ENCODE measurements at places on chromosomes 1 and 21.
A peak's percentile ranks its signal among the peaks of the same experiment; 100 is the strongest.

DNA sequence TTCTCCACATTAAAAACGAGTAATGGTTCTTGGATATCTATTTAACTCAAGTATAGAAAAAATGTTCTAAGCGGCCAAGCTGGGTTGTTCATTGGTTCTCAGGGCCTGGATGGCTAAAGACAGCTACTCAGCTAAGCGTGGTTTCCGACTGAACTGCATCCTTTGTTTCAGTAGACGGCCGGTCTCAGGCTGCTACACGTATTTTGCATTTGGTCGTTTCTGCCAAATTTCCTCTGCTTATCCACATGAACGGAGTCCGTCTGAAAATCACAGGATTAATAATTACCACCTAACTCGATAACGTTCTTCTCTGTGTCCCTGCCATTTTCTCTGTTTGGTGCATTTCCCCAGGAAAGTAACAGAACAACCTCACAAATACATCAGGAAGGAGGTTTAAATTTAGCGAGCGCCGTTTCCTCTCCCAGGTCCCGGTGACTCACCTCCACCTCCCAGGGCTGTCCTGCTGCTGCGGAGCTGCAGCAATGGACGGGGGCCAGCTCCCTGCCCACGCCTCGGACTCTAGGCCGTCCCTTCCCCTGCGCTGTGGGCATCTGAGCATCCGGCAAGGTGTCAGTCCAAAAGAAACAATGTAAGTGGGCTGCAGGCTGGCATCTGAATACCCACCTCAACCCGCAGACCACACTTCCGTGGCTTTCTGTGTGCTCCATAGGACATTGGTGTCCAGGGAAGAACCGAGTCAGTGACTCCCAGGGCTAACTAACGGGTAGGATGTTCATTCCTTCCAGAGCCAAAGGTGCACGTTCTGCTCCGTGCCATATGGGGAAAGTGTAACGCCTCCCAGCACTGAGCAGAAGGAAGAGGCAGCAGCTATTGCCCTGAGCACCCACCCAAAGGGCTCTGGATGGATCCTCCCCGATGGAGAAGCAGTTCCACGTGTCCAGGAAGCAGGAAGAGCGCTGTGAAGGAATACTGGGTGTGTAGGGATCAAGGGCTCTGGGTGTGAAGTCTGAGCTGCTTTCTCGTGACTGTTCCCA lies 4.1 kb upstream of the GABRD start:
- peak; percentile 10 for DNase-seq

GRCh38 chr1:89548122-89548857 lies 23.7 kb downstream of the LRRC8B start:
- no peak for DNase-seq

- no peak for DNase-seq
Observed at GRCh38 chr1:14845851-14846250, 247.4 kb downstream of the KAZN start.

GRCh38 chr1:59105548-59106507 lies 191.1 kb upstream of the FGGY start:
- no peak for DNase-seq

DNA sequence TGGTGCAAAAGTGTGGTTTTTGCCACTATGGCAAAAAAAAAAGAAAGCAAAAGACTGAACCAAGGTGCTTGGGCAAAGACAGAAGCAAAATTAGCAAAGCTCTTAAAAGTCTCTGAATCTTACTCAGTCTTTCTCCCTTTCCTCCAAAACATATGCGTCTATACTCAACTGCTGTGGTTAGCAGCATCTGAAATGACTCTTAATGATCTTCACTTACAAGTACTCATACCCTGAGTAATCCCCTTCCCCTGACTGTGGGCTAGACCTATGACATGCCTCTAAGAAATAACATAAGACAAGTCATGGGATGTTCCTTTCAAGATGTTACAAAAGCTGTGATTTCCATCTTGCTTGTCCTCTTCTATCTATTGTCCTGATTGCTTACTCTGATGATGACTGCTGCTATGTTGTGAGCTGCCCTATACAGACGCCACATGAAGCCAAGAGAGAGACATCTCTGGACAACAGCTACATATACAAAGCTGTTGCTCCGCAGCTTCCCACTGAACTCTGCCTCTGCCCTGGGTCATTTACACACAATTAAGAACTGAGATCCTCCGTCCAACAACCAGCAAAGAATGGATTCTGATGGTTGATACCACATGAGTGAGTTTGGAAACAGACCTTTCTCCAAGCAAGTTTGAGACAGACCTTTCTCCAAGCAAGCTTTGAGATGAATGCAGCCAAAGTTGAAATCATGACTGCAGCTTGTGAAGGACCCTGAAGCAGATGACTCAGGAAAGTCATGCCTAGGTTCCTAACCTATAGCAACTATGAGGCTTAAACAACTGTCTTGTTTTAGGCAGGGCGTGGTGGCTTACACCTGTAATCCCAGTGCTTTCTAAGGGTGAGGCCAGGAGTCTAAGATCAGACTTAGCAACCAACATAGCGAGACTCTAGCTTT lies 55.2 kb downstream of the PUM1 start:
- DNase-seq = peak; percentile 35

- no peak for DNase-seq
Observed at GRCh38 chr1:17596186-17596585, 56.7 kb downstream of the ARHGEF10L start.

- no peak for DNase-seq
Observed at GRCh38 chr1:77632216-77632615, 50.2 kb downstream of the ZZZ3 start.

DNA sequence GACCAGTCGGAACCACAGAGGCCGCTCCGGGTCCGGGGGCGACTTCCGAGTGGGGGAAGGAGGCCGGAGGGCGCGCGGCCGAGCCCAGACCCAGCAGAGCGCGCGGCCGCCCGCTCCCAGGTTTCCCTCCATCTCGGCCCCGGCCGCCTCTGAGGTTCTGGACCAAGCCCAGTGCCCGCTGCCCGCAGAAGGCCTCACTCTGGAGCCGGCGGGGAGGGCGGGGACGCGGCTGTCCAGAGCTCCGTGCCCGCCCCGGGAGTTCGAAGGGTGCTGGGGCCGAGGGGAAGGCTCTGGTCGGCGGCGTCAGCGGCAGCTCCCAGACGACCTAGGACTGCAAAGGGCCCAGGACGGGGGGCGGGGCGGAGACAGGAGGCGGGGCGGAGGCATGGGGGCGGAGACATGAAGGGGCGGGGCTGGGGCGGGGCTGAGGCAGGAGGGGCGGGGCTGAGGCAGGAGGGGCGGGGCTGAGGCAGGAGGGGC lies 48.0 kb upstream of the SLC19A1 start:
- DNase-seq = no peak

DNA sequence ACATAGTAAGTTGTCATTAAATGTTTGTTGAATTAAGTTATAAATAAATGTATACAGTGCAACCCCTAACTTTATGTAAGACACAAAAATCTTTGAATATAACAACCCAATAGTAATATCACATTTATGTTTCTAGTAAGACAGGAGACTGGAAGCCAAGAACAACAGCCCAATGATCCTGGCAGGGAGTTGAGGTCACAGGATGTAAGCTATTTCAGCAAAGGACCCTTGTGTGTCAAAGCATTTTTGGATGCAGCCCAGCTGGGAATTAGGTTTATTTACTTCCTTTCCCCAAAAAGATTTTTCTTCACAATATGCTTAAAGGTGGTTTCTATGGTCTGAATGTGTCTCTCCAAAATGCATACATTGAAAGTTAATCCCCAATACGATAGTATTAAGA lies 34.0 kb upstream of the ABCA4 start:
- DNase-seq = no peak

DNA sequence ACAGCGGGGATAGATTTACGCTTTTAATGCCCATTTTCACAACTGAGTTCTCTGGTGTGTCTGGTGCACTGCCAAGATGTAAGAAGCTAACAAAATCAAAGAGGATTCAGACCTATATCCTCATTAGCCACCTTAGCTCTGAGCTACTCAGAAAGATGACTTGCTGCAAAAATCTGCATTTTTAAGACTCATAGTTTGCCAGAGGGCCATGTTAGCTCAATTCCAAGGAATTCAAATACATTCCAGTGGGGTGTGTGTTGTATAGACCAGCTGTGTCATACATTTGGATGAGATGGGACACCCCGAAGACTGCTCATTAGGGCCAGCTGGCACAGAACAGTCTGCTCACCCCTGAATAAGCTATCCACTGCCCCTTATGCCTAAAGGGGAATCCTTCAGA lies 8.9 kb downstream of the DENND2D start:
- DNase-seq = no peak

DNA sequence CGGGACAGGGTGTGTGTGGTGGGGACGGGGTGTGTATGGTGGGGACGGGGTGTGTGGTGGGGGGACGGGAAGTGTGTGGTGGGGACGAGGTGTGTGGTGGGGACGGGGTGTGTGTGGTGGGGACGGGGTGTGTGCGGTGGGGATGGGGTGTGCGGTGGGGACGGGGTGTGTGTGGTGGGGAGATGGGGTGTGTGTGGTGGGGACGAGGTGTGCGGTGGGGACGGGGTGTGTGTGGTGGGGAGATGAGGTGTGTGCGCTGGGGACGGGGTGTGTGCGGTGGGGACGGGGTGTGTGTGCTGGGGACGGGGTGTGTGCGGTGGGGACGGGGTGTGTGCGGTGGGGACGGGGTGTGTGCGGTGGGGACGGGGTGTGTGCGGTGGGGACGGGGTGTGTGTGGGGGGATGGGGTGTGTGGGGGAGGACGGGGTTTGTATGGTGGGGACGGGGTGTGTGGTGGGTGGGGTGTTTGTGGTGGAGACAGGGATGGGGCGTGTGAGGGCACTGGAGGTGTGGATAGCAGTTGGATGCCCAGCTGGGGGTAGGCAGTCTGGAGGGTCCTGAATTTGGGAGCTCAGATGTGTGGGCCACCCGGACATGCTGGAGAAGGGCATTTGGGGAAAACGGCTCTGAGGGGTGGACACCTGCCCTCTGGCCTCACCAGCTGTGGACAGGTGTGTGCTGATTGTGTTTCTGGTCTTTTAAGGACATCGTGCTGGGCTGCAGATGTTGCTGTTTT lies 16.9 kb downstream of the IBA57 start:
- DNase-seq = no peak

GRCh38 chr1:85208488-85208887 lies 7.7 kb upstream of the SYDE2 start:
- DNase-seq = no peak

DNA sequence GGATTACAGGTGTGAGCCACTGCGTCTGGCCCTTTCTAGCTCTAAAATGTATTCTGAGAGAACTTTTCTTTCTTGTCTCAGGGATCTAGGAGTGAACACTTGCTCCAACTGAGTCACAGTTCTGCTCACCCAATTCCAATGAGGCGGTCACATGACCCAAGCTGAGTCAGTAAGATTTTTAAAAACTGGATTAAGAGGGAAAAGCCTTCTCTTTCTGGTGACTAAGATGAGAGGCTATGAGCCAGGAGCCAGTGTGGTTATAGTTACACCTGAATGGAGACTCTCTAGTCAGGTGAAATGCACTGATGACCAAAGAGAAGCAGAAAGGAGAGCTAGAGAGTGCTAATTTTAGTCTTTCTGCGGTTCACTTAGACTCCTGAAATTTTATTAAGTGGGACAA lies 9.5 kb upstream of the DEPDC1 start:
- peak; percentile 16 for DNase-seq

GRCh38 chr1:65471861-65472332 lies 51.4 kb downstream of the LEPR start:
- no peak for DNase-seq

- no peak for DNase-seq
Observed at GRCh38 chr1:151054971-151055547, 4.4 kb downstream of the CDC42SE1 start.

- no peak for DNase-seq
Observed at GRCh38 chr1:29223521-29223920, 7.2 kb downstream of the MECR start.

- no peak for DNase-seq
Observed at GRCh38 chr1:232223183-232223708, 406.7 kb downstream of the SIPA1L2 start.

GRCh38 chr1:42966688-42967612 lies 8.3 kb upstream of the SLC2A1 start:
- peak; percentile 97 for DNase-seq

- no peak for DNase-seq
Observed at GRCh38 chr21:14737284-14737691, 191.2 kb upstream of the SAMSN1 start.

- DNase-seq = no peak
Observed at GRCh38 chr1:110005971-110006370, 21.4 kb downstream of the AHCYL1 start.

- peak; percentile 9 for DNase-seq
Observed at GRCh38 chr21:36134803-36135390, at the start of gene CBR3. TSS of gene CBR3 (plus strand) at chr21:36135079. CDS start at chr21:36135193, 114 bp downstream.

DNA sequence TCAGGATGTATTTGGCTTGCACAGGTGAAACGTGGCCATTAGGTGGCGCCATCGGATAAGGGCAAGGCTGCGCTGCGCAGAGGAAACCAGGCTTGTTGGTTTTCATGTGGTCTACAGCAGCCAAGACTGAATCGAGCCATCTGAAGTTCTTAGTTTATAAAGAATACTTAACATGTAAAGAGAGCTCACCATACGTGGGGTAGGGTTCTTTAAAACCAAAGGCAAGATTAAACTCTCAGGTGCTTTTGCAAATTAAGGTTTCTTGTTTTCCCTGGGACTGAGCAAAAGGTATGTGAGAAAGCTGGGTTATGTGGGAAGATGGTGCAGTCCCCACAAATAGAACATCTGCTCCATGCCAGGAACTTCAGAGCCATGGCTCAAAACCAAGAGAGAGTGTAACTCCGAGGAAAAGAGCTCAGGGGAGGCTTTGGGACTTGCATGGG lies 9.3 kb downstream of the MASP2 start:
- peak; percentile 66 for DNase-seq

DNA sequence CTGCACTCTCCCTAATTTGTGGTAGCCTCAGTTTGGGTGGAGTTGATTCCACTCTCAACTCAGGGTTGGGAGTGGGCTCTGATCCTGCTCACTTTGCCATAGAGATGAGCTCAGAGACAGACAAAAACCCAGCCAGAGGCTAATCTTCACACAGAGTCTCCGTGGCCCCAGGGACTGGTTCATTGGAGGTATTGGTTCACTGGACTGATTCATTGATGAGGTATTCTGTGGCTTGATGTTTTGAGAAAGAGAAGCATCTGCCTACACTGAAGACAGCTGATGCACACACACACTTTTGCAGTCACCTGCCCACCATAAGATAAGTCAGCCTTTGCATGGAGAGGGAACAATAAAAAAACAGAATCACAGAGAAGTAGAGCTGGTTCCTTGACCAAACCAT lies 183.8 kb downstream of the AJAP1 start:
- DNase-seq = no peak

GRCh38 chr1:241999026-241999425 lies at the start of gene MAP1LC3C:
TSS of gene MAP1LC3C (minus strand) at chr1:241999098. CDS start at chr1:241999008, 90 bp downstream.
- DNase-seq = no peak

DNA sequence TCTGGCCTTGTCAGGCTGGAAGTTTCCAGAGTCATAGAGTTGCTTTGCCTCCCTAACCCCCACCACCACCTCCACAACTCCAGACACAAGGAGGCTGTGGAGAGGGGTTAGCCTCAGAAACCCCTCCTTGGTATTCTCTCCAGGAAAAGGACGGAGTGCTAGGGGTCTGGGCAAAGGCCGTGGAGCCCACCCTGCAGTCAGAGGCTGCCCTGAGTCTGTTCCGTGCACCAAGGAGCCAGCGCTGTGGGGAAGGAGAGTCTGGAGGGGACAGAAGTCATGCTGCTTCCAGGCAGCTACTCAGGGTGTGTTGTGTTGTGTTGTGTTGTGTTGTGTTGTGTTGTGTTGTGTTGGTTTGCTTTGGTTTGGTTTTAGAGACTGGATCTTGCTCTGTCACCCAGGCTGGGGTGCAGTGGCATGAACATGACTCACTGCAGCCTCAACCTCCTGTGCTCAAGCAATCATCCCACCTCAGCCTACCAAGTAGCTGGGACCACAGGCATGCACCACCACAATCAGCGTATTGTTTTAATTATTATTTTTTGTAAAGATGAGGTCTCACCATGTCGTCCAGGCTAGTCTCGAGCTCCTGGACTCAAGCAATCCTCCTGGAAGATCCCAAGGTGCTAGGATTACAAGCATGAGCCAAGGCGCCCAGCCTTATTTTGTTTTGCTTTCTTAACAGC lies 122.2 kb upstream of the TMEM51 start:
- DNase-seq = peak; percentile 31
